ENCODE measurements at places on chromosomes 5 and 9. TPM values are rescaled to one million over a fixed set of nuclear protein-coding genes. Genes with fewer than 3 reads are reported as not detected.
A peak's percentile ranks its signal among the peaks of the same experiment; 100 is the strongest.

DNA sequence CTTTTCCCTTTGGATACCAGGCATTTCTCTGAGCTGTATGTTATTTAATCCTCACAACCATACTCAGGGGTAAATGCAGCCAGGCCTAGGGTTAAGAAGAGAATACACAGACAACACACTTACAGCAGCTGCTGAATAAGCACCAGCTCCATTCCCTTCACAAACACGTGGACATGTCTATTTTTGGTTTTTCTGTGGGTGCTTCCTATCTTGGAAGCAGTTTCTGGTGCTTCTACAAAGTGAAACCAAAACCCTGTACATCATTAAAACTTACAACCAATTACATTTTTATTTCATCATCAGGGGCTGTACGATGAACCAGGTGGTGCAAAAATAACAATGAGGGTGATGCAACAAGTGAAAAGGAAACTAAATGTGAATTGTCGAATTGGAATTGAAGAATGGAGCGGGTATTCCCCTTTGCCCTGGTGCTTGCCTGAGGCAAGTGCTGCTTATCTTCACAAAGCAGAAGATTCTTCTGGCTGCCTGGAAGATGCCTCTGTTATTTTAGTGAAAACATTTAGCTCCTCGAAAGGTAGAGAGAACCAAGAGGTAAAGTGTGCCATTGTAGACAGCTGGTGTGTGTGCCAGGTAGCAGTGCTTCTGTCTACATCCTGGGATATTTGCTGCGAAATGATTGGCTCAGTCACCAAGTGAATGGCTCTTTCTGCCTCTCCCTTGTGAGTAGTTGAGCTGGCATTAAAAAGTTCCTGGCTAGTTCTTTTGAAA, 18.6 kb upstream of the IFNB1 start:
- DNase-seq = no peak

- DNase-seq = no peak
Measured at GRCh38 chr5:159992566-159992965, 16.4 kb upstream of the TTC1 start.

ATG10 gene
- polyA plus RNA-seq = 11.2 TPM

DNA sequence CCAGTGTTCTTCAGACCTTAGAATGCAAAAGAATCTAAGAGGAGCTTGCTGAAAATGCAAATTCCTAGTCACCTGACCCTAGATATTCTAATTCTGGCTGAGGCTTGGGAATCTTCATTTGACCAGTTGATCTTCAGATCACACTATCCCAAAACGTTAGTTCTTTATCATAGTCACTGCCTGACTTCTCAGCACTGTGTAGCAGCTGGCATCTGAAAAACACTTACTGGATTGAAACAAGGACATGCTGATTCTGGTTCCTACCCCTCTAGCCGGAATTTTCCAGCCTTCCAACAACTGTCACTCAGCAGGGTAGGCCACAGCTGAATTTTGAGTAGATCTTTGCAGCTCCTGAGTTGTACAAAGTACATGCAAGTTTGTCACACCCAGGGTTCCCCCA, 72.2 kb downstream of the EBF1 start:
- no peak for DNase-seq

RNF180 gene
- polyA plus RNA-seq = 8.8 TPM

GRCh38 chr5:76367623-76368371, 35.3 kb upstream of the IQGAP2 start:
- no peak for DNase-seq

DNA sequence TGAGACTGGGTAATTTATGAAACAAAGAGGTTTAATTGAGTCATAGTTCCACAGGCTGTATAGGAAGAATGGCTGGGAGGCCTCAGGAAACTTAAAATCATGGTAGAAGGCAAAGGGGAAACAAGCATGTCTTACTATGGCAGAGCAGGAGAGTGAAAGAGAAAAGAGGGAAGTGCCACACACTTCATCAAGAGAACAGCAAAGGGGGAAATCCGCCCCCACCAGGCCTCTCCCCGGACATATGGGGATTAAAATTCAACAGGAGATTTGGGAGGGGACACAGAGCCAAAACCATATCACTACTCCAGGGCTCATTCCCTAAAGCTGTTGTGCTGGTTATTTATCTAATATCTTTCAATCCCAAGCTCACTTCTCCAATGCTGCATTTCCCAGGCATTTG, 50.2 kb upstream of the NR3C1 start:
- no peak for DNase-seq

GRCh38 chr9:618478-618877, 223.0 kb upstream of the DMRT1 start:
- no peak for DNase-seq

DNA sequence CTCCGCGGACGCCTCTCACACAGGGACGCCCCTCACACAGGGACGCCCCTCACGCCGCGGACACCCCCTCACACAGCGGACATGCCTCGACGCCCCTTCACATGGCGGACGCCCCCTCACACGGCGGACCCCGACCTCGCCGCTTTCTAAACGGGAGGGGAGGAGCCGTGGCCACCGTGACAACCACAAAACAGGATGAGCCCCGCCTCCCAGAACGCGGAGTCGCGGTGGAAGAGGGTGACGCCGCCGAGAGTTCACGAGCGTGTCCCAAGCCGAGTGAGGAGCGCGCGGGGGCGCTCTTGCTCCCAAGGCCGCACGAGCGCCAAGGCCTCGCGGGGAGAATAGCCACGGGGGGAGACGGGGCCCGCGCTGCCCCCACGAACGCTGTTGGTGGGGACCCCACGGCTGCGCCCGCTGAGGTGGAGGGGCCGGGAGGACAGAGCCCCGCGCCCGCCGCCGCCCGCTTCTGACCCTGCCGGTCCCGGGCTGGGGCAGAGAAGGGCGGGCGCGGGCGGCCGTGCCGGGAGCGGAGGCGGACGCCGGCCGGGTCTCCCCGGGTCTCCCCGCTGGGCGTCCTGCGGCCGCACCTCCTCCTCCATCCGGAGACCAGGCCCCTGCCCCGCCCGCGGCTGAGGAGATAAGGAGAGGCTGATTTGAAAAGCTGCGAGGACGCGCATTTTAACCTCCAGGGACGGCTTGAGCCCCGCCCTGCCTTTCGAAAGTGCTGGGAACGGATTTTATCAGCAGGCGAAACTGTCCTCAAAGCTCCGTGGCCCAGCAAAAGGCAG, 3.9 kb upstream of the NKD2 start:
- no peak for DNase-seq

MARCOL gene
- not detected for polyA plus RNA-seq

- DNase-seq = no peak
Measured at GRCh38 chr9:95649801-95650213, 133.0 kb upstream of the PTCH1 start.

ZNF483 gene
- 4.4 TPM for polyA plus RNA-seq

SLC34A3 gene
- 5.0 TPM for polyA plus RNA-seq

DNA sequence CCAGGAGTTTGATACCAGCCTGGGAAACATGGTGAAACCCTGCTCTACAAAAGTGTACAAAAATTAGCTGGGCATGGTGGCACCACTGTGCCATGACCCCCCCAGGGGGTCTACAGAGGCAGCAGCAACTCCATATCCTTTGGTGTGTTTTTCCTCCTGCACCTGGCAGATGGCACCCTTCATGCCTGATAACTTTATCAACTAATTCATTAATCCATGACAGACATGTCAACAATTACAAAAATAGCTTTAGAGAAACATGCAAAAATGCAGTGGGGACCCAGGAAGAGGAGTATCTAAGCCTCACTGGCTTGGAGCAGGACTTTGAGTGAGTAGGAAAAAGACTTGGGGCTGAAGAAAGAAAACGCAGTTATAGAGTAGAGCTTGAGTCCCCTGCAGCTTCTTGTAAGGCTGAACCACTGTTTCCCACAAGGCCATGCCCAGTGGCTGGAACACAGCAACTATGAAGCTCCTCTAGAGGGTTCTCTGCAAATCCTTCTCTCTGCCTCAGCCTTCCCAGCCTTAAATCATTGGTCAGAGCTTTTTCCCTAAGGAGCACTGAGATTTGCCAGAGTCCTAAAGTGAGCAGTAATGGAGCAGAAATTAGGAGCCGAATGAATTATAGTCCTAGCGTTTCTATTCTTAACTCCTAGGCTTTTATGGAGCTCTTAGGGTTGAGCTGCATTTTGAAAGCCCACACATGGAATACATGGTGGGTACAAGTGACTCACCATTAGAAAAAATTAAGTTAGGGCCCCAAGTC, 25.5 kb upstream of the B4GALT1 start:
- DNase-seq = no peak

NKD2 gene
- 17.9 TPM for polyA plus RNA-seq

GRCh38 chr5:83742089-83742488, 21.4 kb upstream of the HAPLN1 start:
- DNase-seq = no peak

- no peak for DNase-seq
Measured at GRCh38 chr5:150448952-150449516, 505 bp downstream of the RPS14 start.

LPAR1 gene
- 22.5 TPM for polyA plus RNA-seq

GLDC gene
- 21.4 TPM for polyA plus RNA-seq

- no peak for DNase-seq
Measured at GRCh38 chr9:70590315-70590677, 175.8 kb upstream of the KLF9 start.

DNA sequence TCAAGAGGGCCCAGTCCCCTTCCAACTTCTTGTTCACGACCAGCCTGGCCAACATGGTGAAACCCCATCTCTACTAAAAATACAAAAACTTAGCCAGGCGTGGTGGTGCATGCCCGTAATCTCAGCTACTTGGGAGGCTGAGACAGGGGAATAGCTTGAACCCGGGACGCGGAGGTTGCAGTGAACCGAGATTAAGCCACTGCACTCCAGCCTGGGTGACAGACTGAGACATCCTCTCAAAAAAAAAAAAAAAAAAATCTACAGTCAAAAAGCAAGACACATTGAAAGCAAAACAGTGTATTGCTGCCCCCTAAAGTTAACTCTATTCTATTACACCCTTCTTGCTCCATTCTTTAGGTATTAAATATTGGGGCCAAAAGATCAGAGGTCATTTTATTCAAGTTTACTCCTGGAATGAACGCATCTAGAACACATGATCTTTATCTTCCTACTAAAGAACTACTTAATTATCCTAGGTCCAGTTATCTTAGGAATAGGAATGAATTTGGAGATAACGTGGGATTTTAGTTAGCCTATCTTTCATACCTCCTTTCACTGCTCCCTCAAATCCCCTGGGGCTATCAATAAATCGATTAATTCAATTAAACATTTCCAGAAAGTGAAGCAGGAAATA, 2.4 kb downstream of the ATG12 start:
- DNase-seq = no peak

DNA sequence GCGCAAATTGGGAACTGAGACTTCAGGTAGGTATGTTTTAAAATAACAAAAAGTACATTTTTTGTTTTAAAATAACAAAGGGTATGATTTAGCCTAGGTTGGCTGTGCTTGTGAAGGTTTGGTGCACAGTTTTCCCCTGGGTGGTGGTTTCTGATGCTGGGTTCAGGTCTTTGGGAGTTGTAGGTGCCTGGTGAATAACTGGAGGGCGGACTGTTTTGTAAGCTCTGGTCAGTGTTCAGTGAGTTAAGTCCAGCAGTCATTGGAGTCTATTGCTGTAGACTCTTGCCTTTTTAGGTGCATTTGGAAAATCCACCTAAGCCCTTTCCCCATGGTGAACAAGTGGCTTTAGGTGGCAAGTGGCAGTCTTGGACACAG, 43.9 kb downstream of the RAI14 start:
- DNase-seq = no peak

DNA sequence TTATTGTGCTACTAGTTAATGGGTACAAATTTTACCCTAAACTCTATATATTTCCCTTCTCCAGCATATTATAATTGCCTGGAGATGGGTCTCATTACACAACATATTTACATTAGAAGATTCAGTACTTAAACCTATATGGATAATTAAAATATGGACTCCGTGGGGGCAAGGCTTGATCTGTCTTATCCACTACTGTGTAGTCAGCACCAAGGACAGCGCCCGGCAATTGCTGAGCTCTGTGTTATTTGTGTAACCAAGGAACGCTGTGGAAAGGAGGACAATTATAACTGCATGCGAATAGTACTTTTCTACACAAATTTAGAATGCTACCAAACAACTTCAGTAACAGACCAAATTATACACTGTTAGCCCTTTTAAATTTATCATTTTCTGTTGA, 77.7 kb downstream of the DNAH5 start:
- peak; percentile 20 for DNase-seq

GRCh38 chr5:94802450-94802849, 184.0 kb downstream of the SLF1 start:
- DNase-seq = no peak
